ENCODE measurements at places on chromosomes 16 and 17.

DNA sequence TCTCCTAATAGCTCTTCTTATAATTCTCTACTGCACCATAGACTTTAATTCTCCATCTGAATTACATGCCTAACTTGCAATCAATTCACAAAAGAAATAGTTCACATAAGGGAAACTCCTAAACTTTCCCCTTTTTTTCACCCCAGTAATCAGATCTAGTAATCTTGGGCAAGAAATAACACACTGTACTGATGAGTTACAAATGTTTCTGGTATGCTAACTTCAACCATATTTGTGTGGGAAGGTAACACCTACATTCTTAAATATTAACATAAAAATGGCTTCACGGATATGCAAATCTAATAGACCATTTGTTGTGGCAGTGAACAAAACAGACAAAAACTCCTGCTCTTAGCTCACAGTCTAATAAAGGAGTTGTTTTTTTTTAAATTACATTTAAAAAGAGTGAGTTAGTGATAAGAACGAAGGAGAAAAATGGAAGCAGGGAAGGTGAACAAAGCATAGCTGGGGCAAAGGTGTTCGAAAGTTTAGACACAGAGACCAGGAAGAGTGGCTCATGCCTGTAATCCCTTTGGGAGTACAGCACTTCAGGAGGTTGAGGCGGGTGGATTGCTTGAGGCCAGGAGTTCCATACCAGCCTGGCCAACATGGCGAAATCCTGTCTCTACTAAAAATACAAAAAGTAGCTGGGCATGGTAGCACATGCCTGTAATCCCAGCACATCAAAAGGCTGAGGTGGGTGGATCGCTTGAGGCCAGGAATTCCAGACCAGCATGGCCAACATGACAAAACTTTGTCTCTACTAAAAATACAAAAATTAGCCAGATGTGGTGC lies 34.8 kb downstream of the CMTM3 start:
- no peak for DNase-seq

GRCh38 chr17:48113201-48113676 lies 5.7 kb downstream of the SNX11 start:
- no peak for DNase-seq

DNA sequence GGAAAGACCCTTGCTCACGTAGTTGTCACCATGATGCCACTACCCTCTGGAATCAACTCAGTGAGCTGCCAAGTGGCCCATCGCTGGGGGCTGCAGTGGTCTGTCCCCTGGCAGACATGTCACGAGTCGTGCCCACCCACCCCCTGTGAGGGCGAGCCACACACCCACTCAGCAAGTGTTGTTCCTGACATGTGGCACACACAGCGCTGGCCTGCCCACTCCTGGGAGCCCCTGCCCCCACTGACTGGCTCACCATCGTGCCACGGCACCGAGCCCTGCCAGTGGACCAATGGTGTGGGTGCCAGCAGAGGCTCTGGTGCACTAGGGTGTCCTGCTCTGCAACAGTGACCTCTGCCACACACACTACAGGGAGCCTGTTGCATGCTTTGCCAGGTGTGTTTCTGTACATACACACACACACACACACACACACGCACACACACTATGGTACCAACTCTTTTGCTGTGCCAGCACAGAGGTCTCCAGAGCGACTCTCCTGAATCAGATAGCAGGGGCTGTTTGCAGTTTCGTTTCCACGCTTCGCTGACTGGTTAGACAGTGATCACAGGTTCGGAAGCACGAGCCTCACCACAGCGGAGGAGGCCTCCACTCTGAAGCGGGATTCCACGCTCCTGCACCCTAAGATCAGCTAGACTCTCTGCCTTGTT lies 7.7 kb downstream of the RTN4RL1 start:
- DNase-seq = no peak

- no peak for DNase-seq
Observed at GRCh38 chr16:65499566-65499965, 377.7 kb upstream of the CDH11 start.

- no peak for DNase-seq
Observed at GRCh38 chr17:74530831-74531150, 484 bp downstream of the CD300LB start.
